Fibroblast of skin of back (primary cell): ENCODE measurements at places on chromosomes 1 and 21.

DNA sequence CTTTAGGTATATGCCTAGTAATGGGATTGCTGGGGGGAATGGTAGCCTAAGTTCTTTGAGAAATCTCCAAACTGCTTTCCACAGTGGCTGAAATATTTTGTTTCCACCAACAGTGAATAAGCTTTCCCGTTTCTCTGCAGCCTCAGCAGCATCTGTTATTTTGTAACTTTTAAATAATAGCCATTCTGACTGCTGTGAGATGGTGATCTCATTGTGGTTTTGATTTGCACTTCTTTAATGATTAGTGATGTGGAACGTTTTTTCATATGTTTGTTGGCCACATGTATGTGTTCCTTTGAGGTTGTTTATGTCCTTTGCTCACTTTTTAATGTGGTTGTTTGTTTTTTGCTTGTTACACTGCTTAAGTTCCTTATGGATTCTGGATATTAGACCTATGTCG is 237.4 kb downstream of the CENPF start:
- DNase-seq = peak; percentile 58

DNA sequence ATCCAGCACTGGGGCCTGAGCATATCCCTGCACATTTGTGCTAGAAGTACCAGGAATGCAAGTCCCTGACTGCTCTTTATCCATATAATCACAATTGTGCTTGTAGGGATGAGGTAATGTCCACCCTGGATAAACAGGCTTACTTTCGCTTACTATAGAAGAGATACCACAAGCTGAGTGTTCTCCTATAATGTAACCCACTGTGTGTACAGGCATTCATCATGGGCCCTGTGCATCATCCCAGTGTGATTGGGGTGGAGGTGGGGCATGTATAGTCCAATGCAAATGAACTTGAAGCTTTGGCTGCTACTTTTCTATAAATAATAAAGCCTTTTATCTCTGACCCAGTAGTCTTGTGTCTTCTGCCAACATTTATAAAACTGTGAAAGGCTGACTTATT is 69.3 kb downstream of the MAN1A2 start:
- no peak for DNase-seq

DNA sequence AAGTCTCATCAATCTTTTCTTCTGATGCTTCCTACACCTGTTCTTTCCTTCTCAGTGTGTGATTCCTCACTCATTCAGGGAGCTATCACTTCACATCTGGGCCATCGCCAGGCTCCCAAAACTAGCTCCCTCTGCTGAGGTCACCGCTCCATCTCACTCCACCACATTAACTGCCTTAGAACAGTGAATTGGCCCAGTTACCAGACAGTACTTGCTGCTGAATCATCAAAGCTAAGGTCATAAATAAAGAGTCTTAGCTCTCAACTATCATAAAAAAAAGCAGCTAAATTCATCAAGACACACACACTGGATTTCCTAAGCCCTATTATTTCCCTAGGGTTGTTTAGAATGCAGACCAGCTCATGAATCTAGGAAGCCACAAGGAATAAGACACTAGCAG is 18.8 kb upstream of the SRM start:
- no peak for DNase-seq

DNA sequence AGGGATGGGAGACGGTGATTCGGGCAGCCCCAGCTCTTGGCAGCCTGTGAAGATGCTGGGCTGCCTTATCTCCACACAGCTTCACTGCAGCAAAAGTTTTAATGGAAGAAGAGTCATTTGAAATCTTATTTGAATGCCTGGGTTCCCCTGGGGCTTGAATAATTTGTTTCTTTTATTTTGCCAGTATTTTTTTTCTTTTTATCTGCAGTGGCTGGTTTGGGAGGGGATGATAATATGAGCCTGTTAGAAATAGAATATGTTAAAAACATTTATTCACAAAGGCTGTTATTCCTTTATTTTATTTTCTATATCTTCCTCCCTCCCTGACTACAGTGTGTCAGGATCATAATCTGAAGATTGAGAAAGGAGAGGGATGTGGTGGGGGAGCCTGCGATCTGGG is 103.4 kb downstream of the ARHGEF10L start:
- no peak for DNase-seq

- DNase-seq = no peak
These were observed 131.4 kb upstream of the RAB4A start for GRCh38 chr1:229139331-229140118.

DNA sequence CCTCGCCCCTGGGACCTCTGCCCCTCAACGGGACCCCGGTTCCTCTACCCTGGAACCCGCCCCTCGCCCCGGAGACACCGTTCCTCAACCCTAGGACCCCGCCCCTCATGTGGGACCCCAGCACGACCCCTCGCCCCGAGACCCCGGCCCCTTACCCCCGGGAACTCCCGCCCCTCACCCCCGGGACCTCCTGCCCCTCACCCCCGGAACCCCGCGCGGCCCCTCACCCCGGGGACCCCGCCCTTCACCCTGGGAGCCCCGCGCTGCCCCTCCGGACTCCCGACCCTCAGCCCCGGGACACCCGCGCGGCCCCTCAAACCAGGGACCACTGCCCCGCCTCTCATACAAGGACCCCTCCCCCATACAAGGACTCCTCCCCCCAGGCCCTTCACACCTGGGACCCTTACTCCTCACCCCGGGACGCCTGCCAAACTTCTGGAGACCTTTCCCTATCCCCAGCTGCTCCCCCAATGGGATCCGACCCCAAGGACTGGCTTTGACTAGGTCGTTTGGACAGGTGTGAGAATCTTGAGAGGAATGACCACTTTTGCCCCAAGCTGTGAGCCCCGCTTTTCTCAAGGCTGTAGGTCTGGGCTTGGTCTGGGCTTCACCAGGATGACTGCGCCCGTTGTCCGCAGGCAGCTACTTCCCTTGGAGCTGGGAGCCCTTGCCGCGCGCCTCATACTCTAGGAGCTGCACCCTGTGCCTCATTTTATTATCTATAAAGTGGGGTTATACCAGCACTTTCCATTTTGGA is 843 bp downstream of the DIP2A start:
- DNase-seq = peak; percentile 39

GRCh38 chr21:15250384-15250783 is 185.6 kb upstream of the NRIP1 start:
- DNase-seq = peak; percentile 18

- no peak for DNase-seq
These were observed 62.0 kb upstream of the GALNT2 start for GRCh38 chr1:230005040-230005439.

DNA sequence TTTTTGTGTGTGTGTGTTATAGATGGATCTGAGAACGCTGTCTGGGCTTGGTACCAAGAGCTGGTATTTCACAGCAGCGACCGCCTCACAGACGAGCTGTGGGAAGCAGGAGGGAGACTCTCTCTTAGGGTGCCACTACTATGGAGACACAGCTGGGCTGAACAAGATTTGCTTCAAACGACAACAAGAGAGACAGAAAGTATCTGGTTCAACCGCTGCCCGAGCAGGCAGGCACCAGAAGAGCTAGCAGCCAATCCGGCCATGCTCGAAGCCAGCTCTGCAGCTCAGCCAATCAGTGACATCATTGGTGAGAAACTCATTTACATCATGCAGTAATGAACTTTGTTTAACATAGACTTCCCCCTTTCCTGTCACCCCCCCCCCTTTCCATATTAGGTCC is 341.3 kb downstream of the USP25 start:
- DNase-seq = peak; percentile 63

- peak; percentile 33 for DNase-seq
These were observed 690 bp downstream of the EPS8L3 start for GRCh38 chr1:109762821-109763645.

GRCh38 chr1:66138613-66139012 is 345.9 kb downstream of the PDE4B start:
- no peak for DNase-seq

DNA sequence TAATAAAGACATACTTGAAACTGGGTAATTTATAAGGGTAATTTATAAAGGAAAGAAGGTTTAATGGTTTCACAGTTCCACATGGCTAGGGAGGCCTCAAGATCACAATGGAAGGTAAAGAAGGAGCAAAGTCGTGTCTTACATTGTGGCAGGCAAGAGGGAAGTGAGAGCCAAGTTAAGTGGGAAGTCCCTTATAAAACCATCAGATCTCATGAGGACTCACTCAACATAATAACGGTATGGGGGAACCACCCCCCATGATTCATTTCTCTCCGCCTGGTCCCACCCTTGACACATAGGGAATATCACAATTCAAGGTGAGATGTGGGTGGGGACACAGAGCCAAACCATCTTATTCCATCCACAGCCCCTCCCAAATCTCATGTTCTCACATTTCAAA is 76.8 kb upstream of the ZNF678 start:
- DNase-seq = no peak

- no peak for DNase-seq
These were observed 17.1 kb downstream of the TNFRSF8 start for GRCh38 chr1:12080156-12080555.

- DNase-seq = no peak
These were observed 18.0 kb downstream of the LRRC42 start for GRCh38 chr1:53964109-53964508.

DNA sequence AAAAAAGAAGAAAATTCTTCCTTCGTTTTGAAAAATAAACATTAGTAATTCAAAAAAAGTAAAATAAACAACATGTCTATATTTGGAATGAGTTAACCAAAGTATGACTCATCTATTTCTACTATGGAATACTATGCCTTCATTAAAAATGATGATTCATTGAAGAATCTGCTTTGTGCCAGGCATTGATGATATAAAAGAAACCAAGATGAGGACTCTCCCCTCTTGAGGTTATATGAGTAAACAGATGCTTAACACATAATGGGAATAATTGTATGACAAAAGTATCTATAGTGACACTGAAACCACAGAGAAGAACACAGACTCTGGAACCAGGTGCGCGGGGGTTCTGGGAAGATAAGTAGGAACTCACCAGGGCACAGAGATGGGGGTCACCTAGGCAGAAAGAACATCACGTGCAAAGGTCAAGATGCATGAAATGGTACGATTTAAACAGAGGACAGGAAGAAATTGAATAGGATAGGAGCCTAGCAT is 18.8 kb downstream of the ELF3 start:
- peak; percentile 90 for DNase-seq

GRCh38 chr21:27040738-27041469 is 74.0 kb upstream of the ADAMTS5 start:
- DNase-seq = no peak

- no peak for DNase-seq
These were observed 6.5 kb downstream of the LDLRAD1 start for GRCh38 chr1:54011316-54012007.

GRCh38 chr1:204600203-204600602 is 84.0 kb downstream of the MDM4 start:
- DNase-seq = no peak

DNA sequence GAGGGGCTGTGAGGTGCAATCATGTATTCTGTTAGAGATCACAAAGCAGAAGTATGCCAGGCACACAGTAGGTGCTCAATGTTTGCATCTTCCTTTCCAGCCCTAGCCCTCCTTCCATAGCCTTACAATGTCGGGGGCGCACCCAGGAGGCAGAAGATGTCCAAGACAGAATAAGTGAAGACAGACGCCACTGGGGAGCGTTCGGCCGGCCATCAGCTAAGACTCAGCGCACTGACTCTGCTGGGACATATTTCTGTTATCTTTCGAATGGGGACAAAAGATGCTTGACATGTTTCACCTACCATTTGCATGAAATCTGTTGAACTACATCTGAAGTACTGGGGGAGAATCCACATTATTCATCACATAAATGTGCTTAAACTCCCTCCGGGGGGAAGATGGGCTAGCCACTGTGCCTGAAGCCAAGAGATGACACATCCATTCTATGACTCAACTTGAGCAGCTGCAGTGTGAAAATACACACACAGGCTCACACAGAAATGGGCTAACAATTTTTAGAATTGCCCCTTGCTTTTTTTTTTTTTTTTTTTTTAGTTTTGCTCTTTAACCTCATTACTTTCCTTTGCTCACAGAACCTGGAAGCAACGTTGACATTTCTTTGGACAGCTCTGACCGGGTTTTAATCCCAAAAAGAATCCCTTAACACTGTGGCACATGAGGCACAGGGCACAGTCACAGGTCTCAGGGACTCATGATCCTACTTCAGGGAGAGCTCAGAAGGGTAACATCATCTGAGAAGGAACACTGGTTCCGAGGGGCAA is 7.9 kb downstream of the TIAM1 start:
- DNase-seq = peak; percentile 98

DNA sequence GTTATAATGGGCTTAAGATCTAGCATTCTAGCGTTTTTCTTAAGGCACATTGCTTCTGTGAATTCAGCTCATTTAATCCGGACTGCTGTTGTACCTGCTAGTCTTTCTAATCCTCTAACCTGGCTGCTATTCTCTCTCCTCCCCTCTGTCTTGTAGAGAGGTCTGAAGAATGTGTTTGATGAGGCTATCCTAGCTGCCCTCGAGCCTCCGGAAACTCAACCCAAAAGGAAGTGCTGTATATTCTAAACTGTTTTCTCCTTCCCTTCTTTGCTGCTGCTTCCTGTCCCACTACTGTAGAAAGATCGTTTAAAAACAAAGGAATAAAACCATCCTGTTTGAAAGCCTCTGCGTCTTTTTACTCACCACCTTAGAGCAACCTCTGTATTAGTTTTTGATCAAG is 37.3 kb downstream of the CDC42 start:
- DNase-seq = no peak

DNA sequence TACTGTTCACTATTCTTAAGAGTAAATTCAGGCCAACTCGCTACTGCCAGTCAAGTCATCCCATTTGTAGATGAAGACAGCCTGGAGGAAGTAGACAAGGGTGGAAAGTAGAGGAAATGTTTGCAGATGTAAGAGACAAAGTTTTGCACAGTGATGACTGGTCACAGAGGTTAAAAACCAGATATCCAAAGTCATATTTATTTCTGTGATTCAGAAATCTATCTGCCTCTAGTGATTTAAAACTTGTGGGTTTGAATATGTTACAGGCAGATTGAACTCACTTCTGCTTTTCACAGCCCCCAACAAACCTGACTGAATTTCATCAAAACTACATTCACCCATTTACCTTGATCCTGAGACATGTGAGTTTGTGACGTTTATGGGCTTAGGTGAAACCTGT is 484.7 kb upstream of the C1orf87 start:
- no peak for DNase-seq

GRCh38 chr1:186681801-186682200 is 1.6 kb upstream of the PTGS2 start:
- peak; percentile 74 for DNase-seq

DNA sequence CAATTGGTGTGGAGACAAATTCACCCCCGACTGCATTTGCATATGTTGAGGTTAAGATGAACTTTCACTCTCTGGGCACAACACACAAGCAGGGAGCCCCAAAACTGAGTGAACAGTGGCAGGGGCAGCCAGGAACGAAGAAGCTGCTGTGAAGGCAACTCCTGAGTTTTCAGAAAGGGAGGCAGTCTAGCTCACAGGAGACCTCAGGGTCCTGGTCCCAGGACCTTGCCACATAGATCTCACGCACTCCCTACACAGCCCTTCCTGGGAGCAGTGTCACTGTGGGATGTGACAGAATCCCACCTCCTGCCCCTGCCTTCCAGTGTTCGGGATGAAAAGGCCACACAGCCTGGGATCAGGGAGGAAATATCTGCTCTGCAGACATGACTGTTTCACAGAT is 60.9 kb downstream of the KCND3 start:
- no peak for DNase-seq
